Stimulated activated CD8-positive, alpha-beta memory T cell treated with anti-CD3 and anti-CD28 coated beads, Interleukin-7, amount 100 ng/mL, for 24 hours (primary cell): ENCODE measurements at places on chromosomes 16 and 17.

DNA sequence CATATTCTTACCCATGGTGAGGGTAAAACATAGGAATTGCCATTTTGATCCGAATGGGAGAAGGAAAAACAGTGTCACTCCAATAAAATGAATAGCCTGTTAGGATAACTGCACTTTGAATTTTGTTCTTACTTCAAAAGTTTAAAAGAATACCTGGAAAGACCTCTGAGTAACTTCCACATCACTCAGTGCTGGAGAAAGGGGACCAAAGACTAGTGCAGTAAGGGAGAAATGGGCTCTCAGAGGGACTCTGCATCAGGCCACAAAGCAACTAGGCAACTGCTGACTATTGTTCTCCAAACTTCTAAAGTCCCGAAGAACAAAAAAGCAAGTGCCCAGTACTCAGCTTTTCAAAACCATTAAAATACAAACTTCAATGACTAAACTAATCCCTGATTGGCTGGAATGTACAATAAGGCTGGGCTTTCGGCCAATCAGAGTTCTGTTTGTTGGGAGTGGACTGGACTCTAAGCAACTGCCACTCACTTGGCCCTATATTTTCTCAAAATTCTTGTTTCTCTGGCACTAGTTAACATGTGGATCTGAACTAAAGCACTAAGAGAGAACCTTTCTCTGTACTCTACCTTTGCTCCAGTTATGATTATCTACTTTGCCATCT, 6.2 kb downstream of the DNAJC7 start:
- DNase-seq, result no peak

DNA sequence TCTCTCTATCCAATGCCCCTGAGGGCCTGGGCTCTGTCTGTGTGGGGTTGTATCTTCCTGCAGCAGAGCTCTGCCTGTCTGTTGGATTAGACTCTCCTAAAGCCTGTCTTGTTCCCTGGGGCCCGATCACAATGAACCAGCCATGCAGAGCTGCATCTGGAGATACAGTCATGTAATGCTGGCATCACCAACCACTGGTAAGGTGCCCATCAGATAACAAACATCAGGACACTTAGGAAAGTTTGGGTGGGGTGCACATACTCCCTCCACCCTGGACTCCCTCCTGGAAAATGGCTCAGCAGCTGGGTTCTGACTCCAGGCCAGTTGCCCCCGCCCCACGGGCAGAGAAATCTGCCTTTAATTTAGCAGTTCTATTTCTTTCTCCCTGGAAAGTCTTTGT, 61.3 kb upstream of the BRD7 start:
- no peak for DNase-seq

DNA sequence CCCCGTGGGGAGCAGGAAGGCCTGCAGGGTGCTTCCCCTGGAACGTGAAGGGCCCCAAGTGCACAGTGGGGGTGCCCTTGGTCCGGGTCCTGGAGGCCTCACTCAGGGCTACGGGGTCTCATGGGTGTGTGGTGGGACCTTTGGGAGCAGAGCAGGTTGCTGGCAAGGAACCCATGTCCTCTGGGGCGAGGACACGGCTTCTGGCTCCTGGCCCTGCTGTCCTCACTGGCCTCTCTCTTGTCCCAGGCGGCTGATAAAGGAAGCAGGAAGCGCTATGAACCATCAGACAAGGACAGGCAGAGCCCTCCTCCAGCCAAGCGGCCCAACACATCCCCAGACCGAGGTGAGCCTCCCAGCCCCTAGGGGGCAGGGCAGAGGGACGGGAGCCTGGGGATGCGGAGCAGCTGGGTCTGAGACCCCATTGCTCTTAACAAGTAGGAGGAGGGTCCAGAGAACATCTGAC, 9.8 kb upstream of the IL17C start:
- DNase-seq, result no peak

DNA sequence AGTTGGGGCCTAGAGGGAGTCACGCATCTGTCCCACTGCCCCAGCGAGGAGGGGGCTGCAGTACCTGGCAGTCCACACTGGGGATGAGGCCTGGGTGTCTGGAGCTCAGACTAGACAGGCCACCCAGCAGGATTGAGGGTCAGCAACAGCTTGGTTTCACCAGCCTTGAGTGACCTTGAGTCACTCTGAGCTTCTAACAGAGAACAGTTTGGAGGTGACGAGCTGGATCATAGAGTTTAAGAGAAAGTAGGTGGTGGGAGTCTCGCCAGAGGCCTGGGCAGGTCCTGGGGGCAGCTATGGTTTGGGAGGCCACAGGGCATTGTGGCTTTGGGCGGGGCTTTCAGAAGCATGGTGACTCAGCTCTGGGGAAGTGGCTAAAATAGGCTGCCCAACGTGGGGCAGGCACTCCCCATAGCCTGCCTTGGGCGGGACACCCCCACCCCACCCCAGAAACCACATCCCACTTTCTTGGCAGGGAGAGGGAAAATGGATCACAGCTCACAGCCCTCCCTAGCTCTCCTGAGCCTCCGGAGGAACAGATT, 20.5 kb downstream of the CDC42EP4 start:
- DNase-seq, result no peak

DNA sequence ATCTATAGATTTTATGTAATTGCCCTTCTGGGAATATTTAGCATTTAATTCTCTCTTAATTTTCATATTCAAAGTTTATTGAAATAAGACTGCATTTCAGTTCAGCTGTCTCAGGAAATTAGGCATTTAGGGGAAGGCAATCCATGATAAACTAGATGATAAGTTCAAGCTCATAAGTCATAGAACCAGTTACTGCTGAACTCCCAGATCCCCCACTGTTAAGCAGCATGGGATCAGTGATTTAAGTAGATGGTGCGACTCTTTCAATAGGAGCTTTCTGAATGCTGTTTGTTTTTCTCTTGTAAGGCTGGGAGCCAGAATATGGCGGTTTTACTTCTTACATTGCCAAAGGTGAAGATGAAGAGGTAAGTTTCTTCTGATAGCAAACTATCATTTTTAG, 23.8 kb downstream of the OGFOD1 start:
- no peak for DNase-seq
